ENCODE measurements at places on chromosomes 6 and 20.

DNA sequence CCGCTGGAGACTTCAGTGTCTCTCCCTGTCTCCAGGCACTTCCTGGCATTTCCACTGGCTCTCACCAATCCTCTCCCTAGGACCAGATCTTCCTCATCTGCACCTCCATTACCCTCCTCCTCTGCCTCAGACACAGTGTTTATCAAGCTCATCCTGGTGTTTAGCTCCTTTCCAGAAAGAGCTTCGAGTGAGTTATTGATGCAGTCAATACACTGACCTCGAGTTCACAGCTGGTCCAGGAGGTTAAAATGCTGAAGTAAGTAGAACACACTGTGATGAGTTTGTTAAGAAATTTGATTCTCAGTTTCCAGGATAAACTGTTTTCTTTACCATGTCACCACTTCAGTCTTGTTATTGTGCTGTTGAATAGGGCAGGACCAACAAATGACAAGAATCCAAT, 42.1 kb upstream of the ARMC2 start:
- DNase-seq = no peak

DNA sequence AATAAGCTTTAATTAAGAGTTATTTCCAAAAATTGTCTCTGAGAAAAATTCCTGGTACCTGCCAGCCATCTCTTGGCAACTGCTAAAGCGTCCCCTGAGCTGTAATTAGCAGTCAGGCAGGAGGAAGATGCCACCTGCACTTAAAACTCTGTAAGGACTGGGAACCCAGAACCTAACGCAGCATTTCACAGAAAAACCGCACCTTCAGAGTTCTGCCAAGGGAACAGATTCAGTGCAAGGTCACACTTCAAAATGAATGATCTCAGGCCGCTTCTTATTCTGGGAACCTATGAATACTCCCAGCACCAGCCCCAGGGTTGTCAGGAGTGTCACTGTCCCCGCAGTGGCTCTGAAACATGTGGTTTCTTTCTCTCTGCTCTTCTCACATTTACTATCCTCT, 36.7 kb downstream of the INSM1 start:
- no peak for DNase-seq

DNA sequence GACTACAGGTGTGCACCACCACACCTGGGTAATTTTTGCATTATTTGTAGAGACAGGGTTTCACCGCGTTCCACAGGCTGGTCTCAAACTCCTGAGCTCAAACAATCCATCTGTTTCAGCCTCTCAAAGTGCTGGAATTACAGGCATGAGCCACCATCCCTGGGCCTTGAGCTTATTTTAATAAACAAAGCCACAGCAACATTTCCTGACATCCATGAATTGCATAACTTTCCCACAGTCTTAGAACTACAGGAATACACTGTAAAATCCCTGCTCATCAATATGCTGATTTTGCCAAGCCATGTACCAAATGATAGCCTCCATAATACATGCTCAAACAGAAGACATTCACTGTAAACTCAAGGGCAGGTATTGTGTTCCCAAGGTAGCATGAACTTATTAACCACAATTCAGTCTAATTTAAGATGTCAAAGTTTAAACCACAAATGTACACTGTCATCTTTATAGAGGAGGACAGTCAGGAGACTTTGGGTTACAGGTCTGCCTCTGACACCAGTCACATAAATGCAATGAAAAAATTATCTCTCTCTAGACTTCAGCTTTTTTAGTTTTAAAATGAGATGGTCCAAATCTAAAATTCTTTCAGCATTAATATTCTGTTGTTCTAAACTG, 40.0 kb downstream of the NUDT3 start:
- DNase-seq = no peak

DNA sequence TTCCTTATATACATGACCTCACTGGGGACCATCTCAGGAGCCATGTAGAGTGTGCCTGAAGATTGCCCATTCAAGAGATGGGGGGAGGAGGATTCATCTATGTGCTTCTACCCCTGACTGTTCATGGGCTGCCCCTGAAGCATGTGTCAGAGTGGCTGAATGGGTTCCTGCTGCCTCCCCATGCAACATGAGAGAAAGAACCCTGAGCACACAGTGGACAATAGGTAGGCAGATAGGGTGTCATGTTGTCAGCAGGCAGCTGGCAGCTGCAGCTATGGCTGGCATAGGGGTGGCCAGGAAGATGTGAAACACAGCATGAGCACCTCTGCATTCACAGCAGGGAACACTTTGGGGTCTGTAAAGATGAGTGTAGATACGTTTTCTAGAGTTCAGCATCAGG, 208.4 kb upstream of the CNR1 start:
- DNase-seq = no peak

DNA sequence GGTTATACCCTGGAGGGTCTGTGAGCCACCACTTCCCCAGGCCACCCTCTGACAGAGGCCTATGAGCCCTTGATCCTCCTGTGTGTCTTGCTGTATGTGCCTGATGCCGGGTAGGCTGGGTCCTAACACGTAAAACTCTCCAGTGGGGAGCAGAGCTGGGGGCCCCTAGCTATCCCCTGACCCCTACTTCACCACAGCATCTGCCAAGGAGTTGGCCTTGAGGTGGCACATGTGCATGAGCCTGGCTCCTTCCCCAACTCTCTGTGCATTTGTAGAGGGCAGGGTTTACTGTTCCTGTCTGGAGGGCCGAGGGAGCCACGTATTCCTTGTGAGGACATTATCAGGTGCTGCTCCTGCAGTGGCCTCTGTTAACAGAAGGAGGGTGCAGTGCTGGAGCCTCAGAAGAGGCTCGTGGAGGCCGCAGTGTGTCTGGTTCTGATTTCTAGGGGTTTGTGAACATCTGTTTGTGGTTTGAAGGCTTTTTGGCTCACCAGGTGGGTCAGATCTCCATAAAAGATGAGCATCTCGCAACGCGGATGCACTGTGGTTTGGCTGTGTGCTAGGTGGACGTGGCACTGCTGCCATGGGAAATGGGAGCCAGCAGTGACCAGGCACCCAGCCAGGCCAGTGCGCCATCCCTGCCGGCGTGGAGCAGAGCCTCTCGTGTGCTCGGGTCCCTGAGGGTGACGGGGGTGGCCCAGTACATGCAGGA, 152.1 kb downstream of the DTNBP1 start:
- DNase-seq = no peak

GRCh38 chr6:34547701-34548644, 8.2 kb downstream of the SPDEF start:
- DNase-seq = no peak
